GM23338 (cell line): ENCODE measurements at places on chromosomes 5 and 9.

GRCh38 chr9:92614763-92615461 is 55.0 kb downstream of the IPPK start:
- no peak for DNase-seq

- DNase-seq = no peak
These were observed 36.8 kb upstream of the FAM240B start for GRCh38 chr9:38756702-38757101.

DNA sequence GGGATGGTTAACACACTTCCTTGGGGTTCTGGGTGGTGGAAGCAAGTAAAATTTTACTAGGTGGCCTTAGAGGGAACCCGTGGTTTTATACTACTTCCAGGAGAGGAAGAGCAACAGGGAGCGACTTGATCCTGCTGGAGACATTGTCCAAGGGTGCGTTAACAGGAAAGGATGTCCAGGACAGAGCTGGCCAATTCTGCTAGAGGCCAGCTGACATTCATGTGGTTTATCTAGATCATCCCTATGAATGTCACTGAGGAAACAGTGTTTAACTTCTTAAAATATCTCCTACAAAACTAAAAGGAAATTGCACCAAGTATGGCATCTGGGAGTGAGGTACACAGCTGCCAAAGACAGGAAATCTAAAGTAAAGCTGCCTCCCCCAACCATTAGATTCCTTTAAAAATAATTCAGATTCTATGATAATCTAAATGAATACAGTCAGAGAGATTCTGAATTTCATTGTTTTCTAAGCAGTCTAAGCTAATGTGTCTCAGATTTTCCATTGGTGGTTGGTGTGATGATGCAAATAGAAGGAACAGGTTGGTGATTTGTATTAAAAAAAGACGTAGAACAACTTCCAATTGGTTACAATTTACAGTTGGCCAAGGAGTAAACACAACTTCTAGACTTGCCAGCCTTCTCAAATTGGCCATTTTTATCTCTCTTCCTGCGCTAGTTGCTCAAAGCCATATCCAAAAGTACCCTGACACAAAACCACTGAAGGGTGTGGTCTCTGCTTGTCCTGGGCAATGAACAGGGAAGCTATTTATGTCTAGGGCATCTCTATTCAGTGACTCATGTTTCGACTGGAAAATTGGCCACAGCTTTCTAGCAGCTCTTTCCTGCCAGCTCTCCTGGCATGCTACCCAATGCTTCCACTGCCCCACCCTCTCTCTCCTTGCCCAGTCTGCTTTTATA is 574.7 kb upstream of the MEF2C start:
- no peak for DNase-seq

GRCh38 chr9:10946676-10947410 is 334.0 kb upstream of the PTPRD start:
- no peak for DNase-seq

GRCh38 chr5:31131381-31131891 is 62.0 kb upstream of the CDH6 start:
- no peak for DNase-seq

GRCh38 chr9:35791297-35791921 is at the start of gene NPR2:
NPR2 (plus strand) TSS chr9:35791591; CDS start chr9:35792409, 818 bp downstream.
- peak; percentile 58 for DNase-seq

GRCh38 chr9:14993061-14993800 is 83.0 kb upstream of the FREM1 start:
- peak; percentile 99 for DNase-seq

DNA sequence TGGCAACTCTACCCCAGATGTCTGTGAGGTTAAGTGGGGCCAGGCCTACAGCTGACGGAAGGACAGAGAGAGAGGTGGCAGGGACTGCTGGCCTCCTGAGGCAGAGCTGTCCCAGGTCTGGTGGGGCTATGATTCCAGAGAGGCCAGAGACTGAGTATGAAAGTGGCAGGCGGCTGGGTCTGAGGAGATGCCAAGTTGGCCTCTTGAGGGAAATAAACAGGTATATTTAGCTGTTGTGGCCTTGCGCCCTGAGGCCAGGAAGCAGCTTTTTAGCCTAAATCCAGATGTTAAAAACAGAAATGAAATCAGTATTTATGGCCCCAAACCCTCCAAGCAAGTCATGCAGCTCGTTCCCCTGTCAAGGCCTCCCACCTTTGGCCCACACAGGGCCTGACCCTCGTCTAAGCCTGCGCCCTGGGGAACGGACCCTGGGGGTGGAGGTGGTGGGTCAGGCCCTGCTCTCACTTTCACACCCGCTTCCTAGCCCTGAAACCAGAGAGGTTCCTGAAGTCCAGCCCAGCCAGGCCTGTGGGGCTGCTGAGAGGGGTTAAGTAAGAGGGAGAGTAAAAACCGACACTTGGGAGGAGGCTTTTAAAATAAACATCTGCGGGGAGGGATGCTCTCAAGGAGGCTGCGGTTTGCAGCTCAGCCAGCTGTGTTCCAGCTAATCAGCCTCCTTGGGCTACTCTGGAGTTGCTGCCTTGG is 18.7 kb downstream of the PCDHGC5 start:
- no peak for DNase-seq

GRCh38 chr5:68237715-68238114 is 22.2 kb downstream of the PIK3R1 start:
- DNase-seq = no peak

DNA sequence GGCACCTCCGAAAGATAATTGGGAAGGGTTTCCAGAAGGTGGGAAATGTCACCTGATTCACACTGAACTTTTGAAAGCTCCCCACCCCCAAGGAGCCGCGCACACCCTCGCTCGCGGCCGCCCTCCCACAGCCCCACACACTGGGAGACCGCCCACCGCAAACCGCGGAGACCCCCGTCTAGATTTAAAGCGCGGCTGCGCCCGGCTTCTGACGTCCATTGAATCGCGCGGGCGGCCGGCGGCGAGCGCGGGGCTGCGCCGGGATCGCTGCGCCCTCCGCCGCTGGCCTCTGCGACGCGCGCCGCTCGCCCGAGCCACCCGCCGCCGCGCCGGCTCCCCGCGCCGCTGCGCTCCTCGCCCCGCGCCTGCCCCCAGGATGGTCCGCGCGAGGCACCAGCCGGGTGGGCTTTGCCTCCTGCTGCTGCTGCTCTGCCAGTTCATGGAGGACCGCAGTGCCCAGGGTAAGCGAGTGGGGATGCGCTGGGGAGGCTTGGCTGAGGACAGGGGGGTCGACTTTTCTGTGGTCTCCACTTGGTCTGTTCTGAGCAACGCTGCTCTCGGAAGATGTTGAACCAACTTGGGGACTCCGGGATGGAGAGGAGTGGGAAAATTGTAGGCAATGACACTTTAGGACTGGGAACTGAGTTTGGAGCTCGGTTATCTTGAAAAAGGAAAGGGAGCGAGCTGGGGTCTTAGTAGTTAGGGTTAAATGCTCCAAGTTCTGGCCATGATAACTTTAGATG is at the start of gene FST:
TSS of gene FST (plus strand) at position 214 of the 743 bp plus-strand sequence. CDS start at position 377, 163 bp downstream.
- peak; percentile 66 for DNase-seq

DNA sequence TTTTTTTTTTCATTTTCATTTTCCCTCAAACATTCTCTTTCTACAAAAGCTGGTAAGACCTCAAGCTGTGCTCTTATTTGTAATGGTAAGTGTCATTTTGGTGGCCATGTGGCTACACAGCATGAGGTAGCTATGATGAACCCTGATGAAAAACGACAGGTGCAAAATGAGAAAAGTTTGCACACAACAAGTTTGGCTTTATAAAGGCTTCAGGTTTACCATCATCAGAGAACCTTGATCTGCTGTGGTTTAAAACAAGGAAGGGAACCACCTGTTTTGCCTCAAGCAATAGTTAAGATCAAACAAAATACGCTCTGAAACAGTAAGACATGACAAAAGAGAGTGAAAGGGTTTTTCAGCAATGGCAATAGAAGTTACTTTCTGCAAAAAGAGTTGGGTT is 1124.6 kb upstream of the ACO1 start:
- DNase-seq = peak; percentile 34

- no peak for DNase-seq
These were observed 14.5 kb upstream of the FAM170A start for GRCh38 chr5:119614838-119615237.

- peak; percentile 79 for DNase-seq
These were observed 56.8 kb downstream of the PTPN3 start for GRCh38 chr9:109441296-109441695.

DNA sequence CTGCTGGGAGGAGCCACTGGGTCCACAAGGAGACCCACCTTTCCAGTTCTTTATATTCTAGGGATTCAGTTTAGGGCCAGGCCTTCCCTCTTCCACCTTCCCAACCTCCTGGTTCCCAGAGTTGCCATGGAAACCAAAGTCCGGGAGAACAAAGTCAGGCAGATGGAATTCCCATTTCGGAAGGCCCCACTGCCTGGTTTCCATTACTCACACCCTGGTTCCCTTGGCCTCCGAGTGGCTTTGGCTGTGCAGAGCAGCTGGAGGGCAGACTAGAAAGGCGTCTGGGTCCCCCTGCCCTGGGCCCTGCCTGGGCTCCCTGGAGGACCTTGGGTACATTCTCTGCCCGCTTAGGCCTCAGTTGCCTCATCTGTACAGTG is 136.1 kb downstream of the RGS3 start:
- DNase-seq = peak; percentile 68

- peak; percentile 91 for DNase-seq
These were observed 118.1 kb upstream of the SMIM23 start for GRCh38 chr5:171667341-171668096.

DNA sequence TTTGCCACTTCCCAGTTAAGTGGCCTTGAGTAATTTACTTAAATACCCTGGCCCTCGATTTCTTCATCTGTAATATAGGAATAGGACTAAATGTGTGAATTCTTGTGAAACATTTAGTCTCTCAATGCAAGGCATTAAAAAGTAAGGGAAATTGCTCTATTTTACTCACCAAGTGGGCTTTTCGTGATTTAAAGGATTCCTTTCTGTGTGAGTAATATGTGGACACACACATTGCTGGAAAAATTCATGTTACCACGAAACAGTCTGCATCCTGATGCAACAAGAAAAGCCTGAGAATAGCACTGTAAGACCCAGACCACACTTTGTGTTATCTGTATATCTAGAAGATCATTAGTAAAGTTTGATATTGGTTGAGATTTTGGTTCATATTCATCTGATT is 1243.0 kb upstream of the CDH9 start:
- no peak for DNase-seq

- DNase-seq = no peak
These were observed 629.3 kb upstream of the ST8SIA4 start for GRCh38 chr5:101532430-101532829.

- DNase-seq = no peak
These were observed 477.7 kb upstream of the C9orf72 start for GRCh38 chr9:28050941-28051340.

- no peak for DNase-seq
These were observed 691.2 kb downstream of the TAF11L14 start for GRCh38 chr5:18325431-18325830.

DNA sequence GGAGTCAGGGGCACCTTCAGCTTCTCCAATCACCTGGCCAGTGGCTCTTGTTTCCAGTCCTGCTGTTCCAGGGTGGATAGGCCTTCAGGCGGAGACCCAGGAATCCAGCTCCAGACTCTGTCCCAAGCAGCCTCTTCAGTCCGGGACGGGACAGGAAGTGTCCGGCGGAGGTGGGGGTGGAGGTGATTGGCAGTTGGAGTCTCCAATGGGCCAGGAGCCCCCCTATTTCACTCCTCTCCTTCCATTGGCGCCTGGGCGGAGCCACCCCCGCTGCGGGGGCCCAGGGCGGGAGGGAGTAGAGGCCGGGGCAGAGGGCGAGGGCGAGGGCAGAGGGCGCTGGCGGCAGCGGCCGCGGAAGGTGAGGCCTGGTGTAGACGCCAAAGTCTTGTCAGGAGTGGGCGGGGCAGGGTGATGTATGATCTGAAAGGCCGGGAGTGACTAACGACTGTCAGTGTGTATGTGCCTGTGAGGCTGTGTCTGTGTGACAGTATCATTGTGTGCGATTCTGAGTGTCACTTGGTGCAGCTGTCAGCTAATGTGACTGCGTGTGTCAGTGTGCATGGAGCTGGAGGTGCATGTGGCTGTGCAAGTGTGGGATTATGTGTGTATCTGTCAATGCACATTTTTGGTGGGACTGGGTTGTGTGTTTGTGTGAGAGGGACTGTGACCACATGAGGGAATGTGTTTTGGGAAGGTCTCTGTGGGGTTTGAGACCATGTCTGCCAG is at the start of gene IL11RA:
TSS of gene IL11RA (plus strand) at position 310 of the 726 bp plus-strand sequence. CDS start 3,033 bp downstream, outside the sequence.
- DNase-seq = peak; percentile 96

- no peak for DNase-seq
These were observed 7.0 kb downstream of the HNRNPAB start for GRCh38 chr5:178211095-178212048.

DNA sequence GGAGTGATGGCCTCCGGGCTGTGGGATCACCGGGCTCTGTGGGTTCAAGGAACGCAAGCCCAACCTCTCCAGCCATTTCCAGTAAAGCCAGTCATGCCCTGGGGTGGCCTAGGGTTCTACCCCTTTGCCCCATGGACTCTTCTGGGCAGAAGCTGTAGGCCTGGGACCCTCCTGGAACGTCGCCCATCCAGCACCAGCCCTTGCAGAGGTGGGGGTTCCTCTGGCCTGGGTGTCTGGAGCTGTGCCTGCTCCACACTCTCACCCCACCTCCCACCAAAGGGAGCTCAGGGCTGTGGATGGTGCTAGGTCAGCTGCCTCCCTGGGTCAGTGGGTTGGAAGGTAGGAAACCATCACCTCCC is 1.4 kb upstream of the SLC12A7 start:
- no peak for DNase-seq

DNA sequence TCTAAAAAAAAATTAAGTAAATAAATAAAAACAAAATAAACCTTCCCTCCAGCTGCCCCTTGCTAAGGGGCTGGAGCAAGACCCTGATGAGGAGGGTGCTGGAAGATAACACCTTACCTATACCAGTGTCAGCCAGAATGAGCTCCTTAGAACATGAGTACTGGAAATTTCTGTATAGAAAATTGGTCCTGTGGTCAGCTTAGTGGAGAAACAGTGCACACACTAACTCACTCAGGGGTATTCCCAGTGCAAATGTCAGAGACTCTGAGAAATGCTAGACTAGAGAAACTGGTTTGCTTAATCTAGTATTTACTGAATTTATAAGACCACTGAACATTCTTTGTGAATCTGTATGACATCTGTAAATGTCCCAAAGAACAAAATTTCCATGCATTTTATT is 62.1 kb upstream of the CTXN3 start:
- no peak for DNase-seq

- no peak for DNase-seq
These were observed 74.0 kb upstream of the RXRA start for GRCh38 chr9:134252084-134252830.

- DNase-seq = no peak
These were observed 325.4 kb downstream of the RFX3 start for GRCh38 chr9:3200331-3200774.

DNA sequence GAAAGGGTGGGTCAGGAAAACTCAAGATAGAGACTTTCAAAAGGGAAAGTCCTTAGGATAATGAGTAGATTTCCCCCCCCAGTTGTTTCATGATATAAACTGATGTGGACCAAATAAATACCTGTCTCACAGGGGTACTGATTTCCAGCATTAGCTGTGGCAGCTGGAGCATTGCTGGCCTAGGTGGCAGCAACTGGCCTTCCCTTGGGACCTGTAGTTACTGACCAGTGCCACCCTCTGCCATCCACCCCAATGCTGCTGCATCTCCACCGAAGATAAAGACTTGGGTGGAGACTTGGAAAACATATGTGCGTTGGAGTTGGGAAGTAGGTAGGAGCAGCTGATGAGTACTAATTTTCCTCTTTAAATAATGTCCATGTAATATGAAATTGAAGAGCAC is 71.8 kb downstream of the SYK start:
- DNase-seq = no peak

GRCh38 chr5:178418471-178419010 is 171.7 kb downstream of the COL23A1 start:
- no peak for DNase-seq

GRCh38 chr5:2514484-2514883 is 237.0 kb downstream of the IRX2 start:
- no peak for DNase-seq
